ENCODE measurements at places on chromosomes 7 and 10. TPM values are rescaled to one million over a fixed set of nuclear protein-coding genes. Genes with fewer than 3 reads are reported as not detected.

Gene AMZ1
- polyA plus RNA-seq, result 2.4 TPM

Gene UBE2D1
- polyA plus RNA-seq, result 15.6 TPM

Gene WEE2
- not detected for polyA plus RNA-seq

Gene CNNM1
- 2.2 TPM for polyA plus RNA-seq

Gene ADAMTS14
- polyA plus RNA-seq, result 1.7 TPM

Gene PDZD7
- polyA plus RNA-seq, result 8.2 TPM

Gene TACC2
- 111 TPM for polyA plus RNA-seq

Gene CHRM2
- 0.36 TPM for polyA plus RNA-seq

Gene SLK
- polyA plus RNA-seq, result 4.3 TPM

Gene AMPH
- 71.5 TPM for polyA plus RNA-seq

Gene PMPCB
- polyA plus RNA-seq, result 48.6 TPM

Gene MARCHF5
- 33.3 TPM for polyA plus RNA-seq

Gene FBXL13
- polyA plus RNA-seq, result 0.24 TPM

Gene RNLS
- polyA plus RNA-seq, result 1.3 TPM

Gene GDF2
- polyA plus RNA-seq, result not detected

Gene NOM1
- polyA plus RNA-seq, result 4.8 TPM

Gene DDX56
- 62.8 TPM for polyA plus RNA-seq

Gene SAP25
- polyA plus RNA-seq, result 0.81 TPM

Gene ADK
- polyA plus RNA-seq, result 27.7 TPM

Gene GNGT1
- not detected for polyA plus RNA-seq

Gene EIF5AL1
- polyA plus RNA-seq, result 0.53 TPM

Gene CFAP70
- polyA plus RNA-seq, result 1.4 TPM

Gene ACSM6
- not detected for polyA plus RNA-seq
